ENCODE measurements at places on chromosomes 12 and 14.

DNA sequence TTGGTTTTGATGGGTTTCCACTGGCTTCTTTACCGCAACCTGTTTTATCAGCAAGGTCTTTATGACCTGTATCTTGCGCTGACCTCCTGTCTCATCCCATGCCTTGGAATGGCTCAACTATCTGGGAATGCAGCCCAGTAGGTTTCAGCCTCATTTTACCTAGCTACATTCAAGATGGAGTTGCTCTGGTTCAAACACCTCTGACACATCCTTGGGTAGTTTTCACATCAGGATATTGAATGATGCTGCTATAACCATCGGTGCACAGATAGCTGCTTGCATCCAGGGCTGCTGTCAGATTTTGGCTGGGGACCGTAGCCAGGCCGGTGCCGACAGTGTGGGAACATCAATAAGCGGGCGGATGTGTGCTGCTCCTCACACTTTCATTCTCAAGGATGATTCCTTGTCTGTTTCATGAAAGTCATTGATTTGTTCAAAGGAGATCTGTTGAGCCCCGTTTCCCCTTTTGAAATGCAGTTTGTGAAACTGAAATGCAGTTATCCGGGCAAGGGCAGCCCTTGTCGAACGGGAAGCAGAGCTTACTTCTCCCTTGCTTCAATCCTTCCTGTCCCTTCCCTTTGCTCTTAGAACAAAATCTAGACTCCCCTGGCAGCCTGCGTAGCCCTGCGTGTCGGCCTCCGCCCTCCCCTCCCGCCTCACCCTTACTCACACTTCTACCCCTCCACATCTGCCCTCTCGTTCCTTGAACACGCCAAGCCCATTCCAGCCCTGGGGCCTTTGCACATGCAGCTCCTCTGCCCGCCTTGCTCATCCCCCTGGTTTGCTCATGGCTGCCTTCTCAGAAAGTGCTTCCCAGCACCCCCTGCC is 49.2 kb upstream of the NCOR2 start:
- DNase-seq: no peak

- no peak for DNase-seq
Measured at GRCh38 chr12:6118891-6119568, 5.4 kb downstream of the VWF start.

- no peak for DNase-seq
Measured at GRCh38 chr14:23469906-23470403, 452 bp downstream of the NGDN start.

GRCh38 chr12:119096429-119097202 is 82.1 kb upstream of the HSPB8 start:
- no peak for DNase-seq

DNA sequence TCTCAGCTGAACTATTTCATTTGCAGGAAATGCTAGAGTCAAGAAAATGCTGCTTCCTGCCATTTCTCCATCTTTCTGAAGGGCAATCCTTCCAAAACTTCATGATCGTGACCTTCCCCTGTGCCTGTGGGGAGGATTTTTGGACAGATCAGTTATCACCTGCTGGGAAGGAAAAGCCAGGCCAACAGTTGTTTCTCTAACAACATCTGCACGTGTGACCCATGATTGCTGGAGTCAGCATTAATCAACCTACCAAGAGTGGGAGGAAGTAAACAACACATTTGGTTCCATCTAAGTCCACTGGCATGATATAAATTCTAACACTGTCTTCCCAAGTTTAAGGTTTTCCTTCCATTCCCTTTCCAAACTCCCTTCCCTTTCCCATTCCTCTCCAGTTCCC is 172.7 kb downstream of the APAF1 start:
- DNase-seq: no peak

DNA sequence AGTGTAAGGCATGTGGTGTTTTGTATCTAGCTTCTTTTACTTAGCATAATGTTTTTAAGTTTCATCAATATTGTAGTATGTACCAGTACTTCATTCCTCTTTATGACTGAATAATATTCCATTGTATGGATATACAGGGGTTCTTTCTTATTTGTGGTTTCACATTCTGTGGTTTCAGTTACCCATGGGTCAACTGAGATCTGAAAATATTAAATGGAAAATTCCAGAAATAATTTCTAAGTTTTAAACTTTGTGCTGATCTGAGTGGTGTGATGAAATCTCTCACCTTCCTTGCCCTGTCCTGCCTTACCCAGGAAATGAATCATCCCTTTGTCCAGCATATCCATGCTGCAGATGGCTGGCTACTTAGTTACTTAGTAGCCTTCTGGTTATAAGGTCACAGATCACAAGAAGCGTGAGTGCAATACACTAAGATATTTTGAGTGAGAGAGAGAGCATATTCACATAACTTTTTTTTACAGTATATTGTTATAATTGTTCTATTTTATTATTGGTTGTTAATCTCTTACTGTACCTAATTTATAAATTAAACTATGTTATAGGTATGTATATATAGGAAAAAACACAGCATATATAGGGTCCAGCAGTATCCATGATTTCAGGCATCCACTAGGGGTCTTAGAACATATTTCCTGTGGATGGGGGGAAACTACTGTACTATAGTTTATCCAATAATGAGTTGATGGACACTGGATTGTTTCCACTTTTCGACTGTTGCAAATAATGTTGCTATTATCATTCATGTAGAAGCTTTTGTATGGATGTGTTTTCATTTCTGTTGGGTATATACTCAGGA is 59.6 kb upstream of the LRTM2 start:
- no peak for DNase-seq

GRCh38 chr12:90621927-90622326 is 333.0 kb downstream of the CCER1 start:
- DNase-seq: no peak
